ENCODE measurements at places on chromosomes 16 and 17.

DNA sequence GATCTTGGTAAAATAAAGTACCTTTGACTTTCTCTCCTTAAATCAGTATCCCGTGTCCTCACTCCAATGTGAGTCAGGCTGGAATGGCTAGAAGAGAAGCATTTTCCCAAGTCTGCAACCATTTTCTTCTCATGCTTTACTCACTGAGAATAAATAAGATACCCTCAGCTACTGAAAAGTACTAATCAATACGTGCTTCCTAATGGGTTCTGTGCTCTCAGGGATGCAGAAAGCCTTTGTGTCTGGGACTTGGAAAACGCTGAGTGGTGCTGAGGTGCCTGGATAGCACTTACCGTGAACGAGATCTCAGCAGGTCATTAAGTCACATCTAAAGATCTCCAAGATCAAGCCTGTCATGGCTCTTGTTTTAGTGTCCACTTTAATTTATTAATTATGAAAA is 672.3 kb upstream of the C16orf82 start:
- no peak for DNase-seq

DNA sequence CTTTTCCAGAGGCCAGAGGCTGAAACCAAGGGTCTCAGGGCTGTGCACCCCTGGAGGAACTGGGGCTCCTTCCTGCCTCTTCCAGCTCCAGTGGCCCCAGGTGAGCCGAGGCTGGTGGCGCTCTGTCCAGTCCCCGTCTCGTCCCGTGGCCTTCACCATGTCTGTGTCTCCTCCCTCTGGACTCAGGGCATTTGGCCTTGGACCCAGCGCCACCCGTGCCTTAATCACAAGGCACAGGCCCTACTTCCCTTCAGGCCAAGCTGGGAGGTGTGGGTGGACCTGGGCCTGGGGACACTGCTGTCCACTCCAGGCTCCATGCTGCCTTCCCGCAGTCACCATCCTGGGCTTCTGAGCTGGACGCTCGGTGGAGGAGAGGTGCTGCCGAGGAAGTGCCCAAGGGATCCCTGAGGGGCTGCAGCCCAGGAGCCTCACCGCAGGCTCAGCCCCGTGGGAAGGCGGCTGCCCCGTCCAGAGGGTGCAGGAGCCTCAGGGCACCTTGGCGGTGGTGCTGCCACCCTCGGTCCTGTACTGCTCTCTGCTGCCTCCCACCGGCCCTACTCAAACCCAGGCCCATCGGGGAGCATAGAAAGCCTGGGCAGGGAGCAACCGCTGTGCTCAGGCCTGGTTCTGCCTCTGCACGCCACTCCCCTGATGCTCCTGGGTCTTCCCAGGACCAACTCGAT is 9.6 kb upstream of the APRT start:
- no peak for DNase-seq

DNA sequence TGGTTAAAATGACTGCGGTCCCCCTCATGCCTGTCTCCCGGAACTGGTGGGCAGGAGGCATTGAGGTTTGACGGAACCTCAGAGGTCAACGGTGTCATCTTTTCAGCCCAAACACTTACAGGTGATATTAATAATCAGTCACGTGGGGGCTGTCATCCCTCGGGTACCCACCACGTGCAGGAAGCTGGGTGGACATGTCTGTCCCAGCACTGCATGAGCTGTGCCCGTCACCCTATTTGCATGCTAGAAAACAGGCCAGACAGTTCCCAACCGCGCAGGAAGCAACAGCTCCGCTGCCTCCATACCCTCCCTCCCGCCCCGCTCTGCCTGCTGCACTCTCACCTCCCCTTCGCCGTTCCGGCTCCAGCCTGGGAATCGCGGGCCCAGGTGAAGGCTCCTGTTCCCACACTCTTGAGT is 1.4 kb downstream of the SYNGR3 start:
- DNase-seq = no peak

GRCh38 chr16:50585331-50585776 is 37.2 kb downstream of the NKD1 start:
- no peak for DNase-seq
